Right atrium auricular region (tissue), 2 donors: ENCODE measurements at places on chromosomes 11 and 22.

- DNase-seq = peak; percentile 58
- H3K36me3 ChIP-seq = no peaks in the 10 kb centered on the region
- H3K27me3 ChIP-seq = no peaks in the 10 kb centered on the region
- H3K4me3 ChIP-seq = no peak overlapping the region
- H3K4me1 ChIP-seq = peaks cover 21% of the 10 kb centered on the region
- H3K27ac ChIP-seq = no peak overlapping the region
These were observed 72.6 kb downstream of the CD82 start for GRCh38 chr11:44638032-44638431.

DNA sequence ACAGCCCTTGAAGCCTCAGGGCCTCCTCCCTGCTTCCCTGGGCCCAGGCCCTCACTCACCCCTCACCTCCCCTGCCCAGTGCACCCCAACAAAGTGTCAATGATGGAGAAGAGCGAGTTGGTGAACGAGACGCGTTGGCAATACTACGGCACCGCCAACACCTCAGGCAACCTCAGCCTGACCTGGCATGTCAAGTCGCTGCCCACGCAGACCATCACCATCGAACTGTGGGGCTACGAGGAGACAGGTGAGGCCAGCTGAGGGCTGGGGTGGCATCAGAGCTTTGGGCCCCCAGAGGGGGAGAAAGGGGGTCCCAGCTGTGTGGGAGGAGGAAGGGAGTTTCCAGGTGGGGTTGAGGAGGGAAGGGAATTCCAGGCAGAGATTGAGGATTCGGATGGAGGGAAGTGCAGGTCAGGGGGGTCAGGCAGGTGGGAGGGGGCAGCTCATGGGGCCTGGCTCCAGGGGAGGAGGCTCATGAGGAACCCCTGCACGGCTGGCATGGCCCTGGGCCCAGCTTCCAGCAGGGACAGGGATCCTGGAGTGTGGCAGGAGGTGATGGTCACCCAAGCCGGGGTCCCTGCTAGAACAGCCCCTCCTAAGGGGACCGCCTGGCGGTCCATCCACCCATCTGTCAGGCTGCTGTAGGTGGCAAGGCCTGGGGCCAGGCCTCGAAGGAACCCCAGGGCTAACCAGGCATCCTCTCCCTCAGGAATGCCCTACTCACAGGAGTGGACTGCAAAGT is 2.9 kb downstream of the SUSD2 start:
- H3K36me3 ChIP-seq = no peaks in the 10 kb centered on the region
- no peaks in the 10 kb centered on the region for H3K4me1 ChIP-seq
- no peak overlapping the region for H3K4me3 ChIP-seq
- no peaks in the 10 kb centered on the region for H3K27me3 ChIP-seq

DNA sequence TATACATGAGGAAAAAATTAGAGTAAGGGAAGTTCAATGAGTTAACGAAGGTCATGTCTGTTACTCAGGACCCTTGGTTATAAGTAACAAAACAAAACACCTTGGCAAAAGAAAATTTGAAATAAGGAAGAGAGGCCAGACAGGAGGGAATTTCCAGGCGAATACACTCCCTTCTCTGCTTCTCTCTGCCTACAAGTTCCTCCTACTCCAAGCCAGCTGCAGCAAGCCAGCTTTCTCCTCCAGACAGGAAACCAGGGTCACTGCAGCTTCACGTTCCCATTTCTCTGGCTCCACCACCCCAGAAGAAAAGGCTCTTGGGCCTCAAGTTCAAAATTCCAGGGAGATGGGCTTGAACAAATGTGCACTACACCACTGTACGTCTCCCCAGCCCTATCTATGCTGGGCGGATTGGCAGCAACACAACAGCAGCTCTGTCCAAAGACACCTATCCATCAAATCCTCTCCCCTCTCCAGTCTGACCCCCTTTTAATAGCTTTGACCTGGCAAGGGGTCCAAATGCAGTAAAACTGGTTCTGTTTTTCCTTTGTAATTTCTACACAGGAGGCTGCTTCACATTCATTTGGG is 27.7 kb downstream of the SMCO4 start:
- no peaks in the 10 kb centered on the region for H3K36me3 ChIP-seq
- H3K4me3 ChIP-seq = no peak overlapping the region
- H3K27ac ChIP-seq = no peak overlapping the region
- DNase-seq = no peak
- H3K27me3 ChIP-seq = no peaks in the 10 kb centered on the region
- peaks cover 14% of the 10 kb centered on the region for H3K4me1 ChIP-seq

GRCh38 chr11:79150320-79150719 is 290.5 kb downstream of the TENM4 start:
- H3K4me1 ChIP-seq = no peaks in the 10 kb centered on the region
- no peaks in the 10 kb centered on the region for H3K27me3 ChIP-seq
- no peaks in the 10 kb centered on the region for H3K36me3 ChIP-seq
- DNase-seq = no peak
- H3K27ac ChIP-seq = no peak overlapping the region
- no peak overlapping the region for H3K4me3 ChIP-seq

- H3K4me1 ChIP-seq = no peaks in the 10 kb centered on the region
- H3K4me3 ChIP-seq = no peak overlapping the region
- no peak for DNase-seq
- H3K27ac ChIP-seq = no peak overlapping the region
These were observed 112.6 kb downstream of the C11orf91 start for GRCh38 chr11:33588056-33588455.

- no peak for DNase-seq
- H3K4me3 ChIP-seq = no peak overlapping the region
- peak overlapping the region; percentile 77 for H3K27ac ChIP-seq
- H3K36me3 ChIP-seq = no peaks in the 10 kb centered on the region
- H3K4me1 ChIP-seq = no peaks in the 10 kb centered on the region
- no peaks in the 10 kb centered on the region for H3K27me3 ChIP-seq
These were observed 85.0 kb upstream of the CRYBB3 start for GRCh38 chr22:25114369-25115362.

DNA sequence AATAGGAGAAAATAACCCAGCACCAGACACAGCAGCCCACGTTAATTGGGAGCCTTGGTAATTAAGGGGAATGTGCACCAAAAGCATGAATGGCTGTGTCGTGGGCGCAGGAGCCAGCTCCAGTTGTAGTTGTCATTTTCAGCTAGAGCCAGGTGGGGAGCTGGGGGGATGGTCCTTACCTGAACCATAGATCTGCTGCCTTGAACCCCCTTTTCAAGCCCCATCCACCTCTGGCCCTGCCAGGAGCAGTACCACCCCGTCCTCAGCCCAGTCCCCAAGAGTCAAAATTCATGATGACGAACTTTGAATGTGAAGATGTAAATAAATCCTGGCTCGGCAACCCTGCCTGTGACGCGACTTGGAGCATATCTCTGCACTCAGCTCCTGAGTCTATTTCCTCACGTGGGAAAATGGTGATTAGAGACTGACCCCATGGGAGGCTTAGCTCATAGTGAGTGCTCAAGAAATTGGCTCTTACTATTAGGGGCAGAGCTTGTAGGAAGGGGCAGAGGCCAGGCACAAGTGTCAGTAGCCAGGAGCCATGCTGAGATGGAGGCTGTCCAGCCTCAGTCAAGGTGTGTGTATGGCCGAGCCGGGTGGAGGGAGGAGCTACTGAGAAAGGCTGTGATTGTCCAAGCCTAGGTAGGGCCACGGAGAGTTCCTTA is 794 bp upstream of the FXYD6 start:
- H3K4me3 ChIP-seq = peak overlapping the region; percentile 63
- H3K27me3 ChIP-seq = no peaks in the 10 kb centered on the region
- no peaks in the 10 kb centered on the region for H3K4me1 ChIP-seq
- DNase-seq = peak; percentile 77

- no peaks in the 10 kb centered on the region for H3K4me1 ChIP-seq
- no peak overlapping the region for H3K4me3 ChIP-seq
- peaks cover under 1% of the 10 kb centered on the region for H3K27me3 ChIP-seq
- DNase-seq = no peak
- H3K27ac ChIP-seq = no peak overlapping the region
These were observed 5.3 kb upstream of the HORMAD2 start for GRCh38 chr22:30074994-30075393.

DNA sequence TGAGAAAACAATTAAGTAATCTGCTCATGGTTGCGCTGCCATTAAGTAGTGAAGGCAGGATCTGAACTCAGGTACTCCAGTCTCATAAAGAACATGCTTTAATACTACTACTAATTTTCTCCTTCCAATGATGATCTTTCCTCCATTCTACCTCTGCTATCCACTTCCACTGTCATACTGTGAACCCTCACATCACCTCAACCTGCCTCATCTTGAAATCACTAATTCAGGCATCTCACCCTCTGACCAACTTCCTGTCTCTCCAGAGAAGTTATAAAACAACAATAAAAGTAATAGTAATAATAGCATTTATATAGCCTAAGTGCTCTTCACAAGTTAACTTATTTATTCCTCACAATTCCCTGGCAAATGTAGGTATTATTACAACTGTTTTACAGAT is 57.1 kb upstream of the PSMA1 start:
- no peaks in the 10 kb centered on the region for H3K36me3 ChIP-seq
- peaks cover 12% of the 10 kb centered on the region for H3K4me1 ChIP-seq
- no peaks in the 10 kb centered on the region for H3K27me3 ChIP-seq

DNA sequence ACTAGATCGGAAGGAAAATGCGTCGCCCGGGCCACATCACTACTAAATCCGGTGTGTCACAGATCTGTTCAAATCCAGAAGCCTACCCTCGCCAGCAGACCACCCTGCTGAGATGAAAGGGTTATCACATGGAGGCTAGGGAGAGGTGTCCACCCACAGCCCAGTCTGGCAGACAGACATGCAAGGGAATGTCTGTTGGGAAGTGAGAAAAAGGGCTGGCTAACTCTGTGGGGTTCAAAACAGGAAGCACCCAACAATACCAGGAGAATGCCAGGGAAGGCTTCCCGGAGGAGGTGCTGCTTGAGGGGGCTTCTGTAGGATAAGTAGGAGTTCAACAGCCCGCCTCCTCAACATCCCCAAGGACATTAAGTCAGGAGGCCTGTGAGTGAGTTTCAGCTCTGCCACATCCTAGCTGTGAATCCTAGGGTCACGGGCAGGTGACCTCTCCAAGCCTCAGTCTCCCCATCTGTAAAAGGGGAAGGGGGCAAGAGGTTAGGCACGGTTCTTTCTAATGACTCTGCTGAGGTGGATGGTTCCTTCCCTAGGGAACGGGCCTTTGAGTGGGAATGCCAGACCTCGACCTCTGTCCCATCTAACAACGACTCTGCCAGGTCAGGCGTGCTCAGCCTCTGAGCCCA is 1.1 kb downstream of the TPST2 start:
- peak overlapping the region; percentile 89 for H3K27ac ChIP-seq
- no peaks in the 10 kb centered on the region for H3K36me3 ChIP-seq
- no peak for DNase-seq

- H3K36me3 ChIP-seq = no peaks in the 10 kb centered on the region
- no peaks in the 10 kb centered on the region for H3K27me3 ChIP-seq
- DNase-seq = no peak
- no peaks in the 10 kb centered on the region for H3K4me1 ChIP-seq
- no peak overlapping the region for H3K4me3 ChIP-seq
These were observed 97.7 kb downstream of the RBFOX2 start for GRCh38 chr22:35930933-35931332.
